Mesenteric fat pad (tissue), 1 donor: ENCODE measurements at places on chromosomes 13 and 19. TPM values are rescaled to one million over a fixed set of nuclear protein-coding genes. Genes with fewer than 3 reads are reported as not detected.

Gene SLC25A15
- 6.3 TPM for total RNA-seq

- DNase-seq, result no peak
Measured at GRCh38 chr13:80469853-80470381, 129.0 kb upstream of the SPRY2 start.

DNA sequence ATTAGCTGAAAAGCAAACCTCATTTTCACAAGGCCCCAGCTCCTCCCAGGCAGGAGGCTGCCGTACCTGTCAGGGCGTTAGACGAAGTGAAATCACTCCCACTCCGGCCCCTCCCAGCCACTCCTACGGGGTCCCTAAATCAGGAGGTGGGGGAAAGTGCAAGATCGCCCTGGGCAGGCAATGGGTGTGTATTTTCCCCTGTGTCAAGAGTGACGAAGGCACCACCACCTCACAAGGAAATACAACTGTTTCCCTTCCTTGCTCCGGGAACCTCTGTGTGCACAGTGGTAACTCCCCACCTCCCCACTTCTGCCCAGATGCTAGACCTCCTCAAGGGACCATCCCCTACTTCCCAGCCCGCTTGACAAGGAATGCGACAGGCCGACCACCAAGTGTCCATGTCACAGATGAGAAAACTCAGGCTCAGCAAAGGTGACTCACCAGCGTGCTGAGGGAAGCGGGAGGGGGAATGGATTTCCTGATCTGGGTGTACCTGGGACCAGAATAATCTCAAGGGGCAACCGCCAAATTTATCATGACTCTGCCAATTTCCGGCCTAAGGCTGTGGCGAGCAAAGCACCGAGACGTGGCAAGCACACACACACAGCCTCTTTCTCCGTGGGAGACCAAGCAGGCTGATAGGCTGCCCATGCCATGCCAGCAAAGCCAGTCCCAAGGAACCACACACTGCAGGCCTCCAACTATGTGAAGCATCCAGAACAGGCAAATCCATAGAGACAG lies 7.3 kb downstream of the PPP6R1 start:
- no peak for DNase-seq

- DNase-seq, result no peak
Measured at GRCh38 chr19:48618278-48618915, 581 bp downstream of the RPL18 start.

DNA sequence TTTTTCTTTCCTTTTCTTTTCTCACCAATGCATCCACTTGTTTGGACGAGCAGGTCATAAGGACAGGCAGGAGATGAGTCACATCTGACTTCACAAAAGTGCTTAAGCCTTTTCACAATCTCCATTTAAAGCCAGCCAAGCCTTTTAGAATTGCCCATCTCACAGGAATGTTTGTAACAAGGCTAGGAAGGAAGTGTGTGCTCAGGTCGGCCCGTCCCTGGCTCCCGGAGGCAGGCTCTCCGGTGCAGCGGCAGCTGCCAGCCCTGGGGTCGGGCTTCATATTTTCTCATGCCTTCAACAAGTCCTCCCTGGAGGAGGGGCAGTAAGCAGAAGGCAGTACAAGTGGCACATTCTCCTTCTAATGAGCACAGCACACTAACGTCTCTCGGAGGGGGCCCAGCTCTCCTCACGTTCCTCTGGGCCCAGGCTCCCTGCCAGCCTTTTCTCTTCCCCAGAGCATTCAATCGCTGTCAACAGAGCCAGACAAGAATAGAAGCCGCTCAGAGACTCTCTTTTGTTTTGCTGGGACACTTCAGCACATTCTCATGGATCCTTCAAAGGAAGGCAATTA lies 180.5 kb downstream of the COL4A1 start:
- no peak for DNase-seq
